Left renal cortex interstitium (tissue), 4 donors: ENCODE measurements at places on chromosomes 13 and 19.

GRCh38 chr13:19601749-19602725 lies 31.4 kb upstream of the MPHOSPH8 start:
- peak; percentile 32 for DNase-seq

GRCh38 chr19:13892870-13893269 lies 13.0 kb downstream of the BRME1 start:
- DNase-seq, result no peak

- no peak for DNase-seq
These were observed 78.5 kb upstream of the UBAC2 start for GRCh38 chr13:99122171-99122570.

GRCh38 chr13:101325423-101325822 lies 90.9 kb downstream of the NALCN start:
- no peak for DNase-seq

GRCh38 chr13:21676611-21677021 lies 5.7 kb downstream of the FGF9 start:
- DNase-seq, result no peak

- DNase-seq, result no peak
These were observed 21.8 kb downstream of the POLR1D start for GRCh38 chr13:27643334-27644132.

DNA sequence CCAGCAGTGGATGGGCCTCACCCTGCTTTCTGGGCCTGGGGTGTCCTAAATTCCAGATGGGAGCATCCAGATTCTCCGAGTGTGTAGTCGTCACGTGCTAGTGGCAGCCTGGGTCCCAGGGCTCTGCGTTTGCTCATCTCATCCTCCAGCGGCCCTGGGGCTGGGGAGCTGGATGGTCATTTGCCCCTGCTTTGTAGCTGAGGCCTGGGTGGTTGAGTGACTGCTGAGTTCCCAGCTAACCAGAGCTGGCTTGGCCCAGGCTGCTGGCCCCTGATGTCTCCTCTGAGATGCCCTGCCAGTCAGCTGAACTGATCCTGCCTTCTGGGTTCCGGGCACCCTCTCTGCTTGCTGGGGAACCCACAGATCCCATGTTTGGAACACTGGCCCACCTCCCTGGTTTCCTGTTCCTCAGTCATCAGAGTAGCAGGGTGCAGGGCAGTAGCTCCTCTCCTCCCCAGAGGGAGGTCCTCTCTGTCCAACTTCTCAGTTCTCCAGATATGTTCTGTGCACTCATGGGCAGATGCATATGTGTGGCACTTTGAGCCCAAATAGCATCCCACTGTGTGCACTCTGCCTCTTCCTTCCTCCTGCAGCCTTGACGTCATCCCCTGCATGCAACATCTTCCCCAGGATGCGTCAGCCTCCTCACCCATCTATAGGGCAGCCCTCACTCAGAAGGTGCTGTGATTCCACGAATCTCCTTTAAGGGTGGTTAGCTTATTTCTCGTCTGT lies 22.4 kb upstream of the CRTC1 start:
- DNase-seq, result no peak

DNA sequence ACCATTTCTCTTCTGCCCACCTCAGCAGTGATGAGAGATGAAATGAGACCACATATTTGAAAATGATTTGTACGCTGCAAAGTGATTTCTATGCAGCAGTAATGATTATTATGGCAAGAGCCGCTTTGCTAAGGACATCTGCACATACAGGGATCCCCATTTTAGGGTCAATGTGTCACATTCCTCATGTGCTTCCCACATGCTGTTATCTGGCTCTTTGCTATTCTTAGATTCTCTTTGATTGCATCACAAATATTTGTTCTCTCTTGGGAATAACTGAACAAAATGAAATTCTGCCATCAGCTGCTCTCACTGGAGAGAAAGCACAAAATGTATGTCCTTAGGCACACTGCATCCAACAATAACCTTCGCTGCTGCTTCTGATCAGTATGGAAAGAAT lies 209.5 kb upstream of the IPO5 start:
- DNase-seq, result no peak

- DNase-seq, result no peak
These were observed 50.0 kb downstream of the BRD4 start for GRCh38 chr19:15282311-15282705.

DNA sequence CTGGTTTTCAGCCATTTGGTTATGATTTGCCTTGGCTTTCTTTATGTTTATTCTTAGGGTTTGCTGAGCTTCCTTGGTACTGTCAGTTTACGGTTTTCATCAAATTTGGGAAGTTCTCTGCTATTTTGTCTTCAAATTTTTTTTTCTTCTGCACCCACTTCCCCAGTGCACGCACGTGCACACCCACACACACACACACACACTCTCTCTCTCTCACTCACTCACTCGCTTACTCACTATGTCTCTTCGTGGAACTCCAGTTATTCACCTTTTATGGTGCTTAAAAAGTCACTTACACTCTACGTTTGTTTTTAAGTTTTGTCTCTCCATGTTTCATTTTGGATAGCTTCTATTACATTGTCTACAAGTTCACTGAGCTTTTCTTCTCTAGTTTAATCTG lies 7.1 kb downstream of the AKAP11 start:
- DNase-seq, result no peak

GRCh38 chr19:38978326-38978689 lies 2.8 kb upstream of the FBXO17 start:
- no peak for DNase-seq

DNA sequence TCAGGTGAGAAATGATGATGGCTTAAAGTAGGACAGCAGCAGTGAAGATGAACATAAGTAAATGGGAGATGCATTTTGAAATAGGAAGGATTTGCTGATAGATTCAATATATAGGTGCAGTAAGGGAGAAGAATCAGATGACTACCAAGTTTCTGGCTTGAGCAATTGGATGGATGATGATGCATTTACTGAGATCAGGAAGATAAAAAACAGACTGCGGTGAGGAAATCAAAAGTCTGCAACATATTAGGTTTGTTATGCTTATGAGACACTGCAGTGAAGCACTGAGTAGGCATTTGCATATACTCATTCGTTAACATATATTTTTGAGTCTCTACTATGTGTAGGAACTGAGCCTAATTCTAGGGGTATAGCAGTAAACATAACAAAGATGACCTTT lies 184.2 kb downstream of the LACC1 start:
- DNase-seq, result no peak

DNA sequence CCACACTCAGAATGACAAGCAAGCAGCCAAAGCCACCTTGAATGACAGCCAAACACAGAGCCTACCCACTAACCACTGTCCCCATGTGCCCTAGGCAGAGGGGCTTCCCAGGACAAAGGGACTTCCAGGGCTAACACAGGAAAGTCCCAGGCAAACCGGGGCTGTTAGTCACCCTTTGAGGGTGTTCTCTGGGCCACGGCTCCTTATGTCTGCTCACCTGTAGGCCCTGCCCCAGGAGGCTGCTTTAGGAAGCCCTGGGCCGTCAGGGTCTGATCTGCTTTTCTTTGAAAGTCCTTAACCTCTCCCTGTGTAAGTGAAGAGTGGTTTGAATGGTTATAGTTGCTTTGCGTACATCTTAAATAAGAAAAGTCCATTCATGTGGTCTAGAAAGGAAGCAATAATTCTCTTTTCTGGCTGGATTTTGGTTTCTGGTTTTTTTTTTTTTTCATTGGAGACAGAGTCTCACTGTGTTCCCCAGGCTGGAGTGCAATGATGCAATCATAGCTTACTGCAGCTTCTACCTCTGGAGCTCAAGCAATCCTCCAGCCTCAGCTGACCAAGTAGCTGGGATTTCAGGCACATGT lies 161.4 kb downstream of the EFNB2 start:
- no peak for DNase-seq
